ENCODE measurements at places on chromosomes 5 and 9. TPM values are rescaled to one million over a fixed set of nuclear protein-coding genes. Genes with fewer than 3 reads are reported as not detected.

The TTC33 gene
- 23.9 TPM for total RNA-seq

The SCGB3A2 gene
- total RNA-seq = not detected

The TDRD7 gene
- total RNA-seq = 3.4 TPM

The ATP10B gene
- not detected for total RNA-seq

The C9orf40 gene
- total RNA-seq = 19.8 TPM
